GM12892 (cell line): ENCODE measurements at places on chromosomes 6 and 20.
A peak's percentile ranks its signal among the peaks of the same experiment; 100 is the strongest.

DNA sequence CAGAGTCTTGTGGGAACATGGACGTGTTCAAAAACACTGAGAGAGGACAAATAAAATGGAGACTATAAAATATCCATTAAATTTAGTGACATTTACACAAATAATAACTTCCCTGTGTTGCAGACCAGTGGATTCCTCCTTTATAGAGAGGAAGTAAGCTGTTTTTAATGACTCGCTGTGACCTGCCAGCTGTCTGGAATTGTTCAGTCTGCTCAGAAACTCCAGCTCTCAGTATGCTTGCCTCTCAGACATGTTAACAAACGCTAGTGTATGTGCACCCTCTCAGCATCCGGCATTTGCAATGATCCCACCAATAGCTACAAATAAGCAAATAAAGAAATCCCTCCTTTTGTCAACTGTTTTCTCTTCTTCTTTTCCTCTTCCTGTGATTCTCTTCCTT, 158.0 kb upstream of the TCF21 start:
- no peak for DNase-seq

DNA sequence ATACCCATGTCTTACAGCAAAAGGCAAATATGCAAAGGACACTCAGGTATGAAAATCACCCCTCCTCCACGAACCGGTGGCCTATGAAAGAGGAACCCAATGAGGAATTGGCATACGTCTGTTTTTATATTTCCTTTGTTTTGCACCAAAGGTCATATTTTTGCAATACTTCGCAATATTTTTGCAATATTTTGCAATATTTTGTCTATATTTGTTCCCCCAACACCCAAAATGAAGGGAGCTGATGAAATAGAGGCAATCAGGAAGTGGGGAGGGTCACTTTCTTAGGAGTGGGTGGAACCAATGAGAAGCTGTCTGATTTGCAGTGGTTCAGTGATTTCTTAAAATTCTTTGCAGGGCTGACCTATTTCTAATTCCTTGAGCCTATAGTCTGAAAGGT, 296.8 kb upstream of the TSHZ2 start:
- DNase-seq = no peak

- no peak for DNase-seq
These were observed 9.6 kb downstream of the ABHD12 start for GRCh38 chr20:25380945-25381614.

GRCh38 chr6:134936931-134937330, 13.0 kb downstream of the ALDH8A1 start:
- no peak for DNase-seq

DNA sequence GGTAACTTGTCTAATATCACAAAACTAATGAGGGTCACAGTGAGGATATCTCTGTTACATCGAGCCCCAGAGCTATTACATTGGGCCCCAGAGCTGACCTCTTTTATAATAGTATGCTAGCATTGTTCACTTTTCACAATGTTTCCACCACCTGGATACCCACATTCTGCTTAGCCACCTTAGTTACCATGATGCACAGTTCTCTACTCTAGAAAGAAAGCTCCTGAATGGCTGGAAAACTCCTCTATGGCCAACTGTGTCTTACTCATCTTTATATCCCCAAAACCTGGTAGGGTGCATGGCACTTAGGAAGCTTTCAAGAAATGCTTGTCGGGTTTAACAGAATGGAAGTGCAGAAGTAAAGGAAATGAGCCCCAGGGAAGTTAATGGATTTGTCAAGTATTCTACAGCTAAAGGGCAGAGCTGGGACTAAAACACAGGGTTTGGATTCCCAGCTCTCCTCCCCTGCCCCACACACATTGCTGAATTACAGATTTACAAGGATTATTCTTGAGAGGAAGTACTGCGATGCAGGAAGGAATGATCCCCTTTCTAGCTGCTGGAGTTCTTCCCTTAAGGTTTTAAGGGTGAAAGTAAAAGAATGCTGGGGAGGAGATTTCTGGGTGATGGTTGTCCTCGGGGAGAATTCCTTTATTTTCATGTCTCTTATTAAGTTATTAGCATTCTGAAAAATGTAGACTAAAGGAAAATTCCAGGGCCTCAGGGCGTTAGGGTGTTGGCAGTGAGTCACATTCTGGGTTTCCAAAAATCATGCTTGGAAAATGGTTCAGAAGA, 16.1 kb upstream of the HINT3 start:
- no peak for DNase-seq

DNA sequence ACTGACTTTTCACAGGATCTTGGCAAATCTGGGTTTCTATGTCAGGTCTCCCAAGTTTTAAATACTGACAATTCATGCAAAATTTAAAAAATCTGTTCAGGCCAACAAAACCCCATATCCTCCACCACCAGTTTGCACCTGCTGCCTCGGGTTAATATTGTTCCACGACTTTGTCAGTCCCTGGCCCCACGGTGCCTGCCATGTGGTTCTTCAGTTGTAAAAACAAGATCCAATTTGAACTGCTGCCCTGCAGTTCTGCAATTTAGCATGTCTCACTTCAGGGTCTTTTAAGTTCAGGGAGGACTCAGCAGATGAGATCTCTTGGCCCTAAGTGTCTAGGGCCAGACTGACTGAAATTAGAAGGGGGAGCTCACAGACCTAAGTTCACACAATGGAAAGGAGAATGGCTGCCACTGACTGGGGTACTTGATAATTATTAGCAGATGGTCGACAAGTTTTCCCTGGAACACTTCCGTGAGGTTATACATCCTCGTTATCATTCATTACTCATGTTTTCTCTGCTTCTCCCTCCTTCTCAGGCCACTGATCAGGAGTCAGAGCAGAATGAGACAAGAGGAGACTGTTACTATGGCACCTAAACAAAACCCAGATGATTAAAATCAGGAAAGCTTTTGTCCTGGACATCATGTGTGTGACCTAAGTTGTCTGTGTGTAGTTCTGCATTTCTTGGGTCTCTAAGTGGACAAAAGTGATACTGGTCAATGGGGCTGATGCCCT, 223.6 kb downstream of the KIF16B start:
- no peak for DNase-seq

DNA sequence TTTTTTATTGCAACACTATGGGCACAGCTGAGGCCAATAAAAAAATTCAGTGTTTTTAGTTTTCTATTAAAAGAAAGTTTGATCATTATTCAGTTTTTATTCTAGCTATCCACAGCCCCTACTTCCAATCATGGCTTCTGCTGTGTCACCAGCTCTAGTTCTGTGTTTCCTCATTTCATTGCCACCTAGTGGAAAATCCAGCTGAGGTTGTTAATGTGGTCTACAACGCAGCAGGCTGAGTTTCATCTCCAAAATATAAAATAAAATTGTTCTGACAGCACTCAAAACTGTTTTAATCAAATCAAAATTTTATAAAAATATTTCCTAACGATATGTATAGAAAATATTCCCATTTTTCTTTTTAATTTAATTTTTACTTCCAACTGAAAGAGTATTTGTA, 13.6 kb downstream of the COL9A1 start:
- no peak for DNase-seq

DNA sequence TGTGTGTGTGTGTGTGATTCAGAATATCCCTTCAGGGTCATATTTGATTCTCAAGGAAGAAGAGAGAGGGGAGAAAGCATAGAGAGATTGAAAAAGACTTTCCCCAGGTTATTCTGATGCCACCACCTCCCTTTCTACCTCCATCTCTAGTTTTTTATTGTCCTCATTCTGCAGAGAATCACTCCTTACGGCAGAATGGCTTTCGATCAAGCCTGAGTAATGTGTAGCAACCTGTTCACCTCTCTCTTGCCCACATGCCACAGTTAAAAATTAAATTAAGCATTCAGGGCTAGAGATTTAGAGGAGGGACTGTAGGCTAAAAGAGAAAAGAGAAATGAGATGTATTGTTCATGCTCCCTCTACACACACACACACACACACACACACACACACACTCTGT, 18.1 kb downstream of the KLHL32 start:
- DNase-seq = no peak

GRCh38 chr6:80029470-80029869, 25.0 kb downstream of the TTK start:
- no peak for DNase-seq

- DNase-seq = no peak
These were observed 119.7 kb downstream of the PSMB1 start for GRCh38 chr6:170433163-170434116.

GRCh38 chr6:138196122-138196738, 22.1 kb downstream of the PBOV1 start:
- DNase-seq = no peak

DNA sequence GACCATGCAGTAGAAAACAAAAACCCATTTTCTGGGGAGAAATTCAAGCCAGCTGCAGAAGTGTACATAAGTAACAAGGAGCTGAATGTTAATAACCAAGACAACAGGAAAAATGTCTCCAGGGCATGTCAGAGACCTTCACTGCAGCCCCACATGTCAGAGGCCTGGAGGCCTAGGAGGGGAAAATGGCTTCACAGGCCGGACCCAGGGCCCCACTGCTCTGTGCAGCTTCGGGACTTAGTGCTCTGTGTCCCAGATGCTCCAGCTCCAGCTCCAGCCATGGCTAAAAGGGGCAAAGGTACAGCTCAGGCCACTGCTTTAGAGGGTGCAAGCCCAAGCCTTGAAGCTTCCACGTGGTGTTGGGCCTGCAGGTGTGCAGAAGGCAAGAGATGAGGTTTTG, 43.6 kb downstream of the HACE1 start:
- no peak for DNase-seq

GRCh38 chr20:52035977-52036376, 155.6 kb downstream of the ZFP64 start:
- DNase-seq = no peak

GRCh38 chr6:148364056-148364824, 21.6 kb downstream of the SASH1 start:
- no peak for DNase-seq

DNA sequence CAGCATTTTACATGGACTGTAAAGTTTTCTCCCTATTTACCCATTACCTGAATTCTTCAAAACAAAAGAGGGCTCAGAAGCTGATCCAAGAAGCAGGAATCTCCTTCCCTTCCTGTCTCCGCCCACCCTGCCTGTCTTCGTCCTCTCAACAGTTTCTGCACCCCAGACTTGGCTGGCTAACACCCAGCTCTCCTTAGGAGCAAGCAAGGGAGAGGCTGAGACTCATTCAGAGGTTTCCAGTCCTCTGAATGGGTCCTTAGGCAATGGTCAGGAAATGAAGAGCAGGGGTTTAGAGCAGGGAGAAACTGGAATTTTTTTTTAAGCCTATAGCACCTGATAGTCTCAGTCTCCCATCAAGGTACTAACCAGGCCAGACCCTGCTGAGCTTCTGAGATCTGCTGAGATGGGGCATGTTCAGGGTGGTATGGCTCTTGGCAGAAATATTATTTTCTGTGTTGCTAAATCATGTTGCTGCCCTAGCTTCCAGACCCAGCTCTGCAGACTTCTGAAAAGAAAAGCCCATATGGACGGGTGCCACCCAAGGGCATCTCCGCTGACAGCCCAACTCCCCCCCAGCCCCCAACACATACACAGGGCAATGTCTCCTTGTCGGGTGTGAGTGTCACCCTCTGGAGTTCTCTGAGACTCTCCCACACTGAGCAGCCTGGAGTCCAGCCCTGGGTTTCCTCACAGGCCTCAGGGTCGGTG, 74.6 kb upstream of the CD93 start:
- DNase-seq = no peak

DNA sequence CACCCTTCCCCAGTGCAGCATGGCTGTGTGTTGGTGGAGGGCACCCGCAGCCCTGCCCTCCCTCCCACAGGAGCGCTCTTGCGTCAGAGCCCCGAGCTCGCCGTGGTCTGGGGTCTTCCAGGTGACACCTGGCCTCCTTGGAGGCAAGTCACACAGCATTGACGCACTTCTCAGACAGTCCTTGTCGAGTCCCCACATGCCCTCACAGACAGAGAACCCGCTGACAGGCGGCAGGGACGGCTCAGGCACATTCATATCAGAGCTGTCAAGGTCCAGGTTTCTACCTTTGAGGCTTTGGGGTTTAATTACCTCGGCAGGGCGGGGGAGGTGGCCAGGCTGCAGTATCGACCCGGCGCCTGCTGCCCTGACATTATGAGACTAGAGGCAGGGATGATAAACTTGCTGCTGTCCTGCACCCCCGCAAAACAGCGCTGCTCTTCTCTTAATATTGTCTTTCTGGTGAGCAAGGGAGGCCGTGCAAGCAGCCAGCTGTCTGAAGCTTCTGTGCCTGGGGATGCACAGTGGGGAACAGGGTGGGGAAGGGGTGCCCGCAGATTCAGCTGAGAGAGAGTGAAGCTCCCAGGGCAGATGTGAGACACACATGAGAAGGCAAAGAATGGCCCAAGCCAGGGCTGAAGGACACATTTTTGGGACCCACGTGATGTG, 4.7 kb downstream of the NPEPL1 start:
- no peak for DNase-seq

DNA sequence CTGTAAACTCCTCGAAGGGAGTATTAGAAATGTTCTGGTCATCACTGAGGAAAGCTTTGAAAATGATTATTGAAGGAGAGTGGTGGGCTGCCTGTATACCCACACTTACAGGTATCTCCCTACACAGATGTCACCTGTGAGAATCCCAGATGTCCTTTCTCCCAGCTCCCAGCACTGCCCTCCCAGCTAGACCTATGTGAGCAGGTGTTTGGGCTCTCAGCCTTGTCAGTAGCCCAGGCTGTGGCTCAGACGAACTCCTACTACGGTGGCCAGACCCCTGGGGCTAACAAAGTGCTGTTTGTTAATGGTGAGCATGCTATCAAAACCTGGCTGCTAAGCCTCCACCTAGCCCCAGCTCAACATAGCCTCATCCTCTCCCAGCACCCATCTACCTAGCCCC, 7.1 kb downstream of the PRSS16 start:
- no peak for DNase-seq

DNA sequence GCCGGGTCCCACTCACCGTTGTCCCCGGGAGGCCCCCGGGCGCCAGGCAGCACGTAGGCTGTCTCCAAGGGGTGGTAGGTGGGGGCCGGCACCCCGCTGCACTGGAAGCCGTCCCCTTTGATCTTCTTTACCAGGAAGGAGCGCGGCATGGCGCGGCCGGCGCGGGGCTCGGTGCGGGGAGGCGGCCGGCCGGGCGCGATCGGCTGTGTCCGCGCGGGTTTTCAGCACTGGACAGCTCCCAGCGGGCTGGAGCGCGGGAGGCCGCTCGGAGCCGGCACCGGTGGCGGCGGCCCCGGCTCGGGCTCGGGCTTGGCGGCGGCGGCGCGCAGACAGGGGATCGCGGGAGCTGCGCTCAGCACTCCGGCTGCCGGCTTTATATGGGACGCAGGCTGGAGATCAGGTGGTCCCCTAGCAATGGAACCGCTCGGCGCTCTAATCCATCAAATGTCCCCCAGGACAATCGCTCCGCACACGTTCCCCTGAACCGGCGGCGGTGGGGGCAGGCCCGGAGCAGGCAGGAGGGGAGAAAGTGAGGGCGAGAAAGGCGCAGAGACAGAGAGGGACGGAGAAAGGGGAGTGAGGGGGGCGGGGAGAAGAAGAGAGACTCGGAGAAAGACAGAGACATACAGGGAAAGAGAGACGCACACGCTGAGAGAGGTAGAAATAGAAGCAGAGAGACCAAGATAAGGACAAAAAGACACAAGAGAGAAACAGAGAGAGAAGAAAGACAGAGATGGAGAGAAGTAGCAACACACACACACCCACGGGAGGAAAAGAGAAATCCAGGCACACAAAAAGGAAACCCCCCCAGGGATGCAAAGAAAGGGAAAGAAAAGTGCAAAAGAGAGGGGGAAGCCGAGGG, at the start of gene SCRT2:
TSS of gene SCRT2 (minus strand) at position 350 of the 862 bp plus-strand sequence. CDS start at position 149, 201 bp downstream.
- DNase-seq = peak; percentile 73
